ENCODE measurements at places on chromosomes 5 and 9.

DNA sequence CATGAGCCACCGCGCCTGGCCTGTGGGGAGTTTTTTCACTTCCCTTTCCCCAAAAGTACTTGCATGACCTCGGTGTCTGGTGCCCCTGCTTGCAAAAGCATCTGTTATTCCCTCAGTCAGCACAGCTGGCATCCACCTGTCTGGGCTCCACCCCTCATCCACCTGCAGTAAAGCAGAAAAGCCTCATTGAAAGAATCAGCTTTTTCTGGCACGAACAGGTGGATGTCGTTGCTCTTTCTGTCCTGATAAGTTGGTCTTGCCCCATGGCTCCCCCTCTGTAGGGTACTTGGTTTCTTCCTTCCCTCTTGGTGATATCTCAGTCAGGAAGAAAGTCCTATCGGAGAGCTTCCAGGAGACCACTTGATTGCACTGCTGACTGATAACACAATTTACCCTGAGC lies 37.4 kb downstream of the WWC1 start:
- DNase-seq = peak; percentile 69

DNA sequence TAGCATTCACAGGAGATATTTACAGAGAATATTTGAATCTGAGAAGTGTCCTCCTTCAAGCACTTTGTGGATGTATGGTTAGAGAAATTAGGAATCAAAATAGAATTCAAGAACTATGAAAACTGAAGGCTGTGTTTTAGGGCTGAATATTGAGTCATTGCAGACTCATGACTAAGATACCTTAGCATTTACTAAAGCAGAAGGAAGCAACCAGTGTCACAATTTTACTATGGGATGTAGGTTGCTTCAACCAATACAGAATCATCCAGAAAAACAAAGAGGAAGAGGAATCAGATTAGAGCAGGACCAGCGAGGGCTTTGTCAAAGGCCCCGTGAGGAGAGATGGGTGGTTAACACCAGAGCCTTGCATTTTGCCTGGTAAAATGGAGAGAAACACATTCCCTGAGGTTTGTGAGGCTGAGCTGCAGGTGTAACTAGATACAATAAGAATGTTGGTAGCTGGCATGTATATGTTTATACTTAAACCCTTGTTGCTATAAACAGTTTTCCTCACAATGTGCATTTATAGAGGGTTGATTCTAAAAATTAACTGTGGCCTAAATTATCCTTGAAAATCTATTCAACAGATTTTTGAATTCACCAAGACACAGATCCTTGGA lies 518.1 kb downstream of the AGTPBP1 start:
- DNase-seq = no peak

DNA sequence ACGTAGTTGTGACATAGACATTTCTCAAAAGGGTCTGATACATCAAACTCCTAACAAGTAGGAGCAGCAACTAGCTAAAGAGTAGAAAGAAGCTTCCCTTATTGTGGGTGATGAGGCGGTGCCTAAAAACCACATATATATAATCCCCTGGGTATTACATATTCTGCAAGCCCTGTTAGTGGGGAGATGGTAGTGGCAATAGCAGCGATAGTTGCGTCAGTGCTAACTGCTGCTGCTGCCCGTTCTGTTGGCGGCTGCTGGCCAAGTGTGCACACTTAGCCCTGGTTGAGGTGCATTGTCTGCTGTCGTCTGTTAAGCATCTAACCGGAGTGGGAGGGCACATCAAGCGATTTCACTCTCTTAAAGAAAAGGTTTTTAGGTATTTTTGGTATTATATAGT lies 35.8 kb downstream of the VLDLR start:
- peak; percentile 97 for DNase-seq

GRCh38 chr5:1247811-1248210 lies 22.6 kb downstream of the SLC6A18 start:
- no peak for DNase-seq

DNA sequence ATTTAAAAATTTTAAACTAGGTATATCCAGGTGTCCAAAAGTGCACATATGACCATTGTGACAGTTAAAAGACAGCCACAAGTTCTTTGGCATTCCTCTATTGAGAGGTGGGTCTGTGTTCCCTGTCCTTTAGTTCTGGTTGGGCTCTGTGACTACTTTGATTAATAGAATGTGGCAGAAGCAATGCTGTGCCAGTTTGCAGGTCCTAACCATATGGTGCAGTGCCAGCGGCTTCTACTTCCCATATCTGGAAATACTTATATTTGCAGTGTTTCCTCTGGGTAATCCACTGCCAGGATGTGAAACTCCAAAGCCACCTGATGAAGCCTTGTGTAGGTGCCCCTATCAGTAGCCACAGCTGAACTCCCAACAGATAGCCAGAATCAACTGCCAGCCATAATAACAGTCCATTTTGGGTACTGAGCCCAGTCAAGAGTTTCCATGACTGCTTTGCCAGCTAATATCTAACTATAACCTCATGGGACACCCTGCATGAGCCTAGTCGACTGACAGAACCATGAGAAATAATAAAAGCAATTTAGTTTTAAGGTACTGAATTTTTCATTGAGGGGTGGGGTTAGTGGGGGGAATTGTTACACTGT lies 361.0 kb upstream of the SEMA6A start:
- no peak for DNase-seq

- DNase-seq = no peak
Measured at GRCh38 chr9:104658496-104659195, 35.7 kb upstream of the OR13D1 start.

Measured in GF-D8 (cell line).